Stimulated activated CD8-positive, alpha-beta memory T cell treated with anti-CD3 and anti-CD28 coated beads, Interleukin-2, amount 100 ng/mL, for 48 hours (primary cell): ENCODE measurements at places on chromosomes 5 and 9.

DNA sequence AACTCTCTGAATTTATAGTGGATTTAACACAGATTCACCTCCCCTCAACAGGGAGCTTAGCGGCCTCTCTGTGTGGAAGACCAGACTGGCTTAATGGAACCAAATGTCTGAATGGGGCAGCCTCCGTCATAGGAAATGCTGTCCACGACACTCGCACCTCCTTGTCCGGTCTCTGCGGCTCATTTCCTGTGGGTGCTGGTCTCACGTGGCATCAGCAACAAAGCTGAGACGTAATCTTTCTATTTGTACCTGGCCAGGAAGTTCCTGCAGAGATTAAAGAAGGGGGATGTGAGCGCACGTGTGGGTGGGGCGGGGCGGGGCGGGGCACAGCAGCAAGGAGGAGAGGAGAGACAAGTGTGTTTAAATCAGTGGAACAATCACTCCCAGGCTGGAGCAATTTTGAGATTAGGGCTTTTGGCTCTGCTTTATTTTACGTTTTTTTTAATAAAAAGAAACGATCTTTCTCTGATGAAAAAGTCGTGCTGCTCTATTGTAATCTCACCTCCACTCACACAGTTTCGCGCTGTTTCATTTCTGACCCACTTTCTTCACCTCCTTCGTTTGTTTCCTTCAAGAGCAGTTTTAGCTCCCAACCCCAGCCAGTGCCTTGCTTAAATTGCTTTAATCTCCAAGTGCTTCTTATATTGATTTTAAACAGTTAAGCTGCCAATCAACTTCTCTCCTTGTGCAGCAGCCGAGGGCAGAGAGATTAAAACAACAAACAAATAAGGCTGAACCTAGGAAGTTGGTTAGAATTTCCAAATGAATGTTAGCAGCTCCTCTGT is 132.2 kb upstream of the ASTN2 start:
- DNase-seq, result no peak

DNA sequence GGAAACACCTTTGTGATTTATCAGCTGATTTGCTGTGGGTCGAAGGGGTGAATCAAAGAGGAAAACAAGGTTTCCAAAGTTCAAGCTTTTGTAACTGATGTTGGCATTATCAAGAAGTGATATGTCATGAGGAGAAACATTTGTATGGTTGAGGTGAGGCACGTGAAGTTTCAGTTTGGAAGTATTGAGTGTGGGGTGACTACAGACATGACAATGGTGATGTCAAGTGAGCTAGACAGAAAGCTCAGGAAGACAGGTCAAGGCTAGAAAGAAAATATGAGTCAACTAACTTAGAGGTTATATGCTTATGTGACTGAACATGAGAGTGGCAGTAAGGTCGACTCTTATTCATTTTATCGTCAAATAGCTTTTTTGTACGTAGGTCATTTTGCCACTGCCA is 99.1 kb downstream of the RAB3C start:
- DNase-seq, result no peak

DNA sequence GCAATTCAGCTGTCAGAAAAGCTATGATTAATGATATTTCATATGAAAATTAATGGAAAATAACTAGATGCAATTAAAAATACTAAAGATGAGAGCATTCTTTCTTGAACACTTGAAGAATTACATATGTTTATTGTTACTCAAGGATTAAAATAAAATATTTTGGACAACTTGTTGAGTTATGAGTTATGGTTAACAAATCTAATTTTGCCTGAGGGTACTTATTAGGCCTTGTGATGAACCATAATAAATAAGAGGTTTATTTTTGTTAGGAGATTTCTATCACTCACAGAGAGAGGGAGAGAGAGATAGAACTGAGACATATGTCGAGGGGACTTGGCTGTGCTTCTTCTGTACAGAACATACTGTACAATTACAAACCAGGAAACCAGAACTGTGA is 183.7 kb downstream of the ISL1 start:
- no peak for DNase-seq

GRCh38 chr9:69380811-69381210 is 55.8 kb downstream of the ENTREP1 start:
- no peak for DNase-seq

GRCh38 chr5:139696894-139697658 is 48.9 kb downstream of the CXXC5 start:
- no peak for DNase-seq
